ENCODE measurements at places on chromosomes 3 and 15.

- DNase-seq: no peak
Observed at GRCh38 chr3:23889386-23889785, 27.4 kb downstream of the NKIRAS1 start.

DNA sequence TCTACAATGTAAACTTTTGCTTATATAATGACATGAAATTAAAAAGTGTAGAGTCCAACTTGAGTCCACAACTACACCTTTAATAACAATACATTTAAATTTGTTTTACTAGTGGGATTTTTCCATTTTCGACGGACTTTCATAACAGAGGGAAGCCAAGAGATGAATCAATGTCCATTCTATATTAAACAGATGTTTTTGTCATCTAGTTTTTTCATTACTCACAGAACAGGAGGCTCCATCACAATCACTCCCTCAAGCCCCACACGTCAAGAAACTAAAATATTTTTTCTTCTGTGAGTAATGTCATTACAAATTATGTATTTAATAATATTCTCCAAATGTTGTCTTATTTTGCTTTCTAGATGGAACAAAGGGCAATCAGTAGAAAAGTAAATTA lies 932.9 kb downstream of the ROBO1 start:
- DNase-seq: no peak

- DNase-seq: no peak
Observed at GRCh38 chr3:153320585-153321128, 158.6 kb downstream of the RAP2B start.

DNA sequence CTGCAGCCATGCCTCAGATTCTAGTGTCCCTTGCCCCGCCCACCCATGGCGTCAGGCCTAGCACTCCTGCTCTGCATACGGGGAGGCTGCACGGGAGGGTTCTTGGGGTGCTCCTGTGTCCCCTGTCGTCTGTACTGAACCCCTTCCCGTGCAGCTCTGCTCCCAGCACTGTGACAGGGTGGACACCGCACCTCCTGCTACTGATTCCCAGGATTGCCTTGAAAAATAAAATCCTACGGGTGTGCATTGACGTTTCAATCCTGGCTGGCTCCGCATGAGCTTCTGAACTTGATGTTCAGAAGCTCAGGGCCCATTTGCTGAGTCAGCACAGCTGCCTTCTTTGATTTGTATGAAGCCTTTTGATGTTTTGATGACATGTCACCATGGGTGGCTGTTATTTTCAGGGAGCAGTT lies 176.4 kb downstream of the APBA2 start:
- DNase-seq: no peak

DNA sequence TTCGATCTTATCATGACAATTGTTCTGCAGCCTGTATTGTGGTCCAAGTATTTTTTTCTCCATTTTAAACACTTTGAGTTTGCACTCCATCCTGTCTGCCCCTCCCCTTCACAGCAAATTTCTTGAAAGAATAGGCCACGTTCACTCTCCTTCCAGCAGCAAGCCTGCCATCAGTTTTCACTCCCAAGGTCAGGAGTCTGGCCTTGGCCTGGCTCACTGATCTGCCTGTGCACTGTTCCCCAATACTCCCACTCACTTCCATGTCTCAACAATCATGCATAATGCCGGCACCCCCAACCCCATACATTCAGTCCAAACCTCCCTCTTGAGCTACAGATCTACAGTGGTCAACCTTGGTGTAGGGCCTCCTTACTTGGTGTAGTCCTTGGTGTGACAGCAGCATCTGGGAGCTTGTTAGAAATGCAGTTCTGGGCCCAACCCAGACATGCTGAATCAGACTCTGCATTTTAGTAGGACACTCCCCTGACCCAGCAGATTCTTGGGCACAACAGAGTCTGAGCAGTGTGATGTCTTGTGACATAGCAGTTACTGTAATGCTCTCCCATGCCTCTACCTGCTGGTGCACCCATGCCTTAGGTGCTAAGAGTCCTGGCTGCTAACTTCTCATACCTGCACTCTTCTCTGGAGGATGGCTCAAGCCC lies 58.3 kb upstream of the XCR1 start:
- DNase-seq: no peak

DNA sequence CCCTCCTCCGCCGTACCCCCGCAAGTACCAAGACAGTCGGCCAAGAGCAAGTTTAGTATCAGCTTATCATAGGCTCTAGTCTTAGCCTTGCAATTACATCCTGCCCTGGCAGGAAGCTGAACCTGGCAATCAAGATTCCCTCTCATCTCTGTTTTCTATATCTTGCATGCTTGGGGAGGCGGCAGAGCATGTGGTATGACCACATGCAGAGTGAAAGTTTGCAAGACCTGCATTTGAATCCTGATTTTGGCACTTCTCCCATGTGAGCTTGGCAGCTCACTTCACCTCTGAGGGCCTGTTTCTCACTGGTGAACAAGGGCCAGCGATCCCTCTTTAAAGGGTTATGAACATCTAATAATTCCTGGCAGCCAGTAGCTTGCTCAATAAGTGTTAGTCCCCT lies 106.1 kb upstream of the FRMD4B start:
- no peak for DNase-seq

DNA sequence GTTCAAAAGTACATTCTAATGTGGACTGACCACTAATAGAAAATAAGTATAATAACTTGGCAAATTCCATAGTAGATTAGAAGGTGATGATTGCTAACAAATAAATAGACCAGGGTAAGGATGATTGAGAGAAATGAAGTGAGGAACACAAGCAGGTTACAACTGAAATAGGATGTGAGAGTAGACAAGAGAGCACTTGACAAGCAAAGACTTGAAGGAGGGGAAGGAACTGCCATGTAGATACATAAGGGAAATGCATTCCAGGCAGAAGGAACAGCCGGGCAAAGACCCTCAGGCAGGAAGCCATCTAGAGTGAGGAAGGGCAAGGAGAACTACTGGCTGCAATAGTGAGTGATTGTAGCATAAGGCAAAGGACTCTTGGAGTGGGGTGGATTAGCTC lies 5.0 kb downstream of the PLA1A start:
- DNase-seq: no peak

DNA sequence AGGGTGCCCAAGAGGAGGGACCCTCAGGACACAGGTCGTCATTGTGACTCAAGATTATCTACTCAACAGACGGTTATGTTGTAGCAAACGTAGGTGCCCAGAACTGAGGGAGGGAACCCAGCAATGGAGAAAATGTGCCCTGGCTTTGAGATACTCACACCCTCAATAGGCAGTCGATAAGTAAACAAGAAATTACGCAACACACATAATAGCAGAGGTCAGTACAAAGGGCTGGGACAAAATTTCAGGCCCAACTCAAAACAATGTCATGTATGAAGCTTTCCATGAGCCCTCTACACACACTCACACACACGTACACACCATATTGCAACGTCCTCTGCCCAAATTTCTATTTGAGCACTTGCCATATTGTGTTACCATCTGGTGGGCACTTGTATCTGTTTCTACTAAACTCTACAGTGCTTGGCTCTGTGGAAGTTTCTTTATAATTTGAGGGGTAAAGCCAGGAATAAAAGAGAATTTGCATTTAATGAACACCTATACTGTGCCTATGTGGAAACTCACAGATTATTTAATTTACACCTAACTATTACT lies 114.6 kb upstream of the TRIM42 start:
- DNase-seq: no peak

DNA sequence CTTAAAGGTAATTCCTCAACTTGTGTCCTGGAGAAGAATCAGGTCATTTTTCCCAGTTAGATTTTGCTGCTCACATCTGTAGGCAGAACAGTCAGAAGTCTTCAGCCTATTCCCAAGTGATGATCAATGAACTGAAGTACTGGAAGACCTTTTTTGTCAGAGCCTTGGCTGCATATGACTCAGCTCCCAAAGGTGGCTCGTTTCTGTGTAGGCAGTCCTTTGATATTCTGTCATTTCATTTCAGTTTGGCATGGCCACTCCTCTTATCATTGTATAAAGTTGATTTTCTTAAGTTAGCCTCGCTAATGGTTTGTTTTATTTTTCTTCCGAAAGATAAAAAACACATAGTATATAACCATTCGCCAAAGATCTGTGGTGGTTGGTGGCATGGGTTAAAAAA lies 90.7 kb downstream of the KLHL25 start:
- DNase-seq: no peak

GRCh38 chr3:45026957-45027356 lies 854 bp downstream of the CLEC3B start:
- DNase-seq: no peak
